ENCODE measurements at places on chromosomes 2 and 18. TPM values are rescaled to one million over a fixed set of nuclear protein-coding genes. Genes with fewer than 3 reads are reported as not detected.

Gene NABP1
- total RNA-seq, result 26.8 TPM

Gene TMEFF2
- total RNA-seq, result not detected

Gene CRYGC
- total RNA-seq, result not detected

Gene MORN2
- total RNA-seq, result 2.8 TPM

DNA sequence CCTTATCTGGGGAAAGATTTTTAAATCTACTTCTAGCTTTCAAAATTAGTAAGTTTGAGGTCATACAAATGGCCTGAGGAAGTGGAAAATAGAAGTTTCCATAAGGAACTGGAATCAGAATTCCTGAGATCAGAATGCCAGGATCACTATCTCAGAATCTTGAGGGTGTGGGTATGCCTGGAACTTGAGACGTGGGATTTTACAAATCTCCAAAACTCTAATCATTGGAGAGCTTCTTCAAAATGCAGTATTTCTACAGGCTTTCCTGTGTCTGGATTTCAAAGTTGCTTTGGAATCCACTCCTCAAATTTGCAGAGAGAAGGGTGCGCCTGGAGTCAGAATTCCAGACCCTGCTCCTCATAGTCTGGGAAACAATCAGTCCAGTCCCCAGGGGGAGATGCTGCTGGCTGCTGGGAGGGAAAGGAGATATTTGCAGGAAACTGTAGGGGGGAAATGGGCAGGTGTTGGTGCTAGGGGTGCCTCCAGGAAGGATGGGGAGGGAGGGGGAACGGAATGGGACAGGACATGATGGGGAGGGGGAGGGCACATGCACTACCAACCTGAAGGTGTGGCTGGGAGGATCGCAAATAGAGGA lies 31.0 kb upstream of the CATIP start:
- H3K36me3 ChIP-seq, result peaks cover 2% of the 10 kb centered on the region
- H3K4me1 ChIP-seq, result peaks cover 14% of the 10 kb centered on the region
- H3K4me3 ChIP-seq, result no peak overlapping the region
- no peak overlapping the region for H3K27ac ChIP-seq

- H3K36me3 ChIP-seq, result no peaks in the 10 kb centered on the region
- no peaks in the 10 kb centered on the region for H3K27me3 ChIP-seq
These were observed 495.6 kb upstream of the ZEB2 start for GRCh38 chr2:145015561-145015960.

Measured in liver (tissue), 10 donors.